ENCODE measurements at places on chromosomes 4 and X. TPM values are rescaled to one million over a fixed set of nuclear protein-coding genes. Genes with fewer than 3 reads are reported as not detected.

The DGAT2L6 gene
- total RNA-seq = not detected

The ARR3 gene
- total RNA-seq = not detected

GRCh38 chr4:88792268-88792781, 94.7 kb upstream of the NAP1L5 start:
- no peaks in the 10 kb centered on the region for H3K27me3 ChIP-seq
- H3K4me3 ChIP-seq = no peak overlapping the region
- H3K4me1 ChIP-seq = peaks cover 11% of the 10 kb centered on the region

GRCh38 chr4:74117024-74117534, 18.1 kb upstream of the CXCL2 start:
- H3K4me3 ChIP-seq = no peak overlapping the region
- no peaks in the 10 kb centered on the region for H3K27me3 ChIP-seq
- H3K36me3 ChIP-seq = no peaks in the 10 kb centered on the region
- DNase-seq = peak; percentile 50
- peaks cover 24% of the 10 kb centered on the region for H3K4me1 ChIP-seq

GRCh38 chr4:1033840-1034551, 22.6 kb downstream of the FGFRL1 start:
- no peaks in the 10 kb centered on the region for H3K36me3 ChIP-seq
- H3K27me3 ChIP-seq = peaks cover 48% of the 10 kb centered on the region
- H3K4me3 ChIP-seq = peak overlapping the region; percentile 20
- no peak for DNase-seq
- H3K27ac ChIP-seq = no peak overlapping the region

DNA sequence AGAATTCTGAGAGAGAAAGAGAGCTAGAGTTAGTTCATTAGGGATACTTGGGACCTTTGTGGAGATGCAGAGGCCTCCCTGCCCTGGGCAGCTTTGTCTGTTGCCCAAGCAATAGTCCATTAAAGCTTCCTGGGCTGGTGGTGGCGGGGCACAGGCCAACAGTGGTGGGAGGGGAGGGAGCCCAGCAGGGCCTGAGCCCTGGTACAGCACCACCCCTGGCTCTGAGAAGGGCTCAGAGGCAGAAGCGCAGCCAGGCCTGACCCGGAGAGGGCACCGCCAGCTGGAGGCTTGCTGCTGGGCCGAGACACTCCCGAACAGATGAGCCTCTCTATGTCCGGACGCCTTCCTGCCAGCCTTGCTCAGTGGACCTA, 65.3 kb downstream of the EFNB1 start:
- H3K4me3 ChIP-seq = peak overlapping the region; percentile 32
- no peak for DNase-seq
- peak overlapping the region; percentile 81 for H3K27ac ChIP-seq
- H3K4me1 ChIP-seq = peaks cover 13% of the 10 kb centered on the region

- H3K36me3 ChIP-seq = no peaks in the 10 kb centered on the region
- no peaks in the 10 kb centered on the region for H3K4me1 ChIP-seq
- no peak for DNase-seq
Measured at GRCh38 chr4:142065086-142065647, 428.8 kb downstream of the IL15 start.

The TREX2 gene
- total RNA-seq = 0.80 TPM

DNA sequence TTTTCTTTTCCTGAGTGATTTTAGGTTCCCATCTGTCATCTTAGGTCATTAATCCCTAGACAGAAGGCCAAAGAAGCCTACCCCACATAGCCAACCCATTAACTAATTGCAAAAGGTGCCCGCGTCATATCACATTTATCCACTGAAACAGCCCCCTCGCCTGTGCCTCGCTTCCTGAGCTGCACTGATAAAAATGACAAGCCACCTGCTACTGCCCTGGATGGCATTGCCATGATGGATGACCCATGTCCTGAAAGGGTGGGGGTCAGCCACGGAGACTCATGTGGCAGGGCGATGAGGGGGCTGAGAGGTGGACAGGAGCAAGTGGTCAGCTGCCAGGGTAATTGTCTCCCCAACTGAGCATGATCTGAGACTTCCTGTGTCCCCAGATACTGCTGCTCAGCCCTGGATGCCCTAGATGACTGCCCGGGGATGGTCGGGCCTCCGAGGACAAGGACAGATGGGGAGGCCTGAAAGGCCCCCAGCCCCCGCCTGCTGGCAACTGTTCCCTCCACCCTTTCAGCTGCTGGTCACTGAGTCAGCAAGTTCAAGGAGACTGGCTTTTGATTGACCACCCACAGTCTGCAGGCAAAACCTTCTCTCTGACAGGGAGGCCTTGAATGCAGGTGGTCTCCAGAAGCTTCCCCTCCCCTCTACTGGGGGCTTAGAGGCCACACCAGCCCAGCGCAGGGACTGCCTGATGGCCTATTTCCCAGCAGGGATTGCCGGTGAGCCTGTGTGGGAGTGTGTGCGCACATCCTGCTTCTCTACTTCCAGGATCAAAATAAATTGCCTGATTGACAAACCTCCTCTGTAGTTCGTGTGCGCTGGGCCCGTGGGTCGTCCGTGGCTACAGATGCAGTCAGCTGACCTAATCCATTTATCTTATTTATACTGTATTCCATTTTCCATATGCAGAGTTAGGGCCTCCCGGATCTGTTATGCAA, 496.3 kb downstream of the BCOR start:
- no peaks in the 10 kb centered on the region for H3K4me1 ChIP-seq
- no peaks in the 10 kb centered on the region for H3K27me3 ChIP-seq
- no peak overlapping the region for H3K27ac ChIP-seq
- DNase-seq = no peak

The CSAG1 gene
- total RNA-seq = not detected

DNA sequence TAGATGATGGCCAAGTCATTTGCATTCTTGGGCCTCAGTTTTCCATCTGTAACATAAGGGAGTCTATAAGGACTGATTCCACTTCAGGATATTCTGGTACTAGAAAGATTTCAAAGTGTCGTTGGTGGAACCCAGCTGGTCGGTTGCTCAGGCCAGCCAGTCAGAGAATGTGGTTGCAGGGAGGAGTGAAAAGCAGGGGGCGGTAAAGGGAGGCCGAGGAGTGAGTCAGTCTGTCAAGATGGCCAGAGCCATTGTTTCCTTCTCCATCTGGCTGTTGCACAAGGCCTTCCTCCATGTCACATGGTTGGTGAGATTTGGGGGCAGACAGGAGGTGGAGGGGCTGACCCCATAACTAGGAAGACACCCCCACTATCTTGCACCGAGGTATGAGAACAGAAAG, 38.2 kb downstream of the STARD8 start:
- peak overlapping the region; percentile 53 for H3K4me3 ChIP-seq
- H3K36me3 ChIP-seq = no peaks in the 10 kb centered on the region
- H3K4me1 ChIP-seq = peaks cover 24% of the 10 kb centered on the region
- no peaks in the 10 kb centered on the region for H3K27me3 ChIP-seq

DNA sequence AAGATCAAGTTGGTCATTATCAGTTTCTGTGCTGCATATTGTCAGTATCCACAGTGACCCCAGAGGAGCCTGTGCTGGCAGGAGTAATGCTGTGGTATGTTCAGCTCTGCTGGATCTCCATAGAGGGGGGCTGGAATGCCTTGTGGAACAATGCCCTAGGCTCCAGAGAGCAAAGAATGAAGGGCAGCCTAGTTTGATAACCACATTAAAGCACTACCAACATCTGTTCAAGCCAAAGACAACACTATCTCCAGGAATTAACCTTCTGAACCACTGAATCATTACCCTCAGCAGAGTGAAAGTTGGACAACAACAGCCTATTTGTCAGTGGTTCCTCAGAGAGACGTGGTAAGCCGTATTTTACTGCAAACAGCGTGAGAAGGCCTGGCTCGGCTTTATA, 192.3 kb upstream of the CXorf66 start:
- H3K36me3 ChIP-seq = no peaks in the 10 kb centered on the region
- H3K4me1 ChIP-seq = no peaks in the 10 kb centered on the region
- no peak for DNase-seq
- no peak overlapping the region for H3K4me3 ChIP-seq

DNA sequence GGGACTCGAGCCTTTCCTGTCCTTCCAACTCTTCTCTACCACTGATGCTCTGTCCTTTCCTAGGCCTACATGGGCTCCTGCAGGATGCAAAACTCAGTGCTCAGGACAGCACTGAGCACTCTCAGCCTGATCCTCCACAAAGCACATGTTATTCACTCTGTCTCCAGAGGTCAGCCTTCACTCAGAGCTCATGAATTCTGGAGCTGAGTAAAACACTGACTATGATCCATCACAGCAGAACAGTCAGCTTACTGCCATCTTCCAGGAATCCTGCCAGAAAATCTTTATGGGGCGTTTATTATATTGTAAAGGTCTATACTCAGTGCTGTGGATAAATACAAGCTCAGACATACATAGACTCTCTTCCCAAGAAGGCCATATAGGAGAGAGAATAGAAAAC, 121.5 kb upstream of the CPEB2 start:
- peaks cover 14% of the 10 kb centered on the region for H3K4me1 ChIP-seq
- no peaks in the 10 kb centered on the region for H3K27me3 ChIP-seq
- no peak overlapping the region for H3K4me3 ChIP-seq
- DNase-seq = no peak
- H3K36me3 ChIP-seq = no peaks in the 10 kb centered on the region

- H3K27me3 ChIP-seq = no peaks in the 10 kb centered on the region
- H3K4me1 ChIP-seq = no peaks in the 10 kb centered on the region
- no peak overlapping the region for H3K4me3 ChIP-seq
- no peak overlapping the region for H3K27ac ChIP-seq
- H3K36me3 ChIP-seq = no peaks in the 10 kb centered on the region
- DNase-seq = no peak
Measured at GRCh38 chr4:81607950-81608349, 136.2 kb upstream of the RASGEF1B start.

- peaks cover 6% of the 10 kb centered on the region for H3K27me3 ChIP-seq
- H3K27ac ChIP-seq = no peak overlapping the region
- no peak for DNase-seq
- H3K4me1 ChIP-seq = no peaks in the 10 kb centered on the region
Measured at GRCh38 chrX:133985967-133986683, 731 bp upstream of the GPC3 start.

GRCh38 chr4:150136481-150136880, 58.2 kb downstream of the DCLK2 start:
- no peak for DNase-seq
- no peaks in the 10 kb centered on the region for H3K36me3 ChIP-seq

DNA sequence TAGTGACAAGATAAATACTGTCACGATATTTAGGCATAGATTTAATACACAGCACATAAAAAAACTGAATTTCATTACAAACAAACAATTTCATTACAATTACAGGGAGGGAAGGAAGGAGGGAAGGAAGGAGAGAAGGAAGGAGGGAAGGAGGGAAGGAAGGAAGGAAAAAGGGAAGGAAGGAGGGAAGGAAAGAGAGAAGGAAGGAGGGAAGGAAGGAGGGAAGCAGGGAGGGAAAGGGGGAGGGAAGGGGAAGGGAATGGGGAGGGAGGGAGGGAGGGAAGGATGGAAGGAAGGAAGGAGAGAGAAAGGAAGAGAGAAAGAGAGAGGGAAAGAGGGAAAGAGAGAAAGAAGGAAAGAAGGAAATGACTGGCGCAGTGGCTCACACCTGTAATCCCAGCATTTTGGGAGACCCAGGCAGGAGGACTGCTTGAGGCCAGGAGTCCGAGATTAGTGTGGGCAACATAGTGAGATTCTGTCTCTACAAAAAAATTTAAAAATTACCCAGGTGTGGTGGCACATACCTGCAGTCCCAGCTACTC, 64.6 kb downstream of the FBXW7 start:
- H3K27me3 ChIP-seq = no peaks in the 10 kb centered on the region
- H3K36me3 ChIP-seq = no peaks in the 10 kb centered on the region
- H3K4me3 ChIP-seq = no peak overlapping the region
- DNase-seq = no peak
- no peak overlapping the region for H3K27ac ChIP-seq
- H3K4me1 ChIP-seq = no peaks in the 10 kb centered on the region

The MGAT4D gene
- not detected for total RNA-seq

GRCh38 chrX:51148848-51149247, 183.8 kb upstream of the NUDT10 start:
- H3K27me3 ChIP-seq = no peaks in the 10 kb centered on the region
- no peaks in the 10 kb centered on the region for H3K4me1 ChIP-seq
- H3K36me3 ChIP-seq = no peaks in the 10 kb centered on the region
- H3K27ac ChIP-seq = no peak overlapping the region
- H3K4me3 ChIP-seq = no peak overlapping the region

GRCh38 chr4:184099535-184099966, 118.1 kb downstream of the ENPP6 start:
- no peaks in the 10 kb centered on the region for H3K27me3 ChIP-seq
- no peaks in the 10 kb centered on the region for H3K36me3 ChIP-seq

- DNase-seq = no peak
- H3K4me1 ChIP-seq = peaks cover 7% of the 10 kb centered on the region
- no peak overlapping the region for H3K4me3 ChIP-seq
- peaks cover 23% of the 10 kb centered on the region for H3K27me3 ChIP-seq
Measured at GRCh38 chr4:133157460-133158160, 8.5 kb downstream of the PCDH10 start.

DNA sequence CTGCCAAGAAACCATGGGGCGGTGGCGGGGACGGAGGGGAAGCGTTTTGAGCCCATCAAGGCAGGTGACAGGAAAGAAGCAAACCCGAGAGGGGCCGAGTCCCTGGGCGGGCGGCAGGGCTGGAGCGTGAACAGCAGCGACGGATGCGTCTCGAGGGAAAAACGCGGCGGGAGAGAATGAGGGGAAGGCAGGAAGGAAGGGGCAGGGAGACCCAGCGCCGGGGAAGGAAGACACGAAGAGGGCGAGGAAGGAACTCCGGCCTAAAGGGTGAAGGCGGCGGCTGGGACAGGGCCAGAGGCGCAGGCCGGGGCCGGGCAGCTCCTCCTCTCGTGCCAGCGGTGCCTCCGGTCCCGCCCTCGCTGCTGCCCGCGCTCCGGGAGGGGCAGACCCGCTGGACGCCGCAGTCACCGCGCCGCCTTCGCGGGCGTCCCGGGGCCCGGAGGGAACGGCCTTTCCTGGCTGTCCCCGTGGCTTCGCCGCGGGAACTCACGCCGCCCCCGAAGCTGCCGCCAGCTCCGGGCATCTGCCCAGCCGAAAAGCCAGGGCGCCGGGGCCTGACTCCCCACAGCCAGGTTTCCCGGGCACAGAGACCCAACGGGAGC, 751 bp upstream of the RGS12 start:
- peak; percentile 82 for DNase-seq
- peaks cover 26% of the 10 kb centered on the region for H3K4me1 ChIP-seq
- peak overlapping the region; percentile 93 for H3K27ac ChIP-seq

The MAGEA8 gene
- not detected for total RNA-seq

The CD99 gene
- total RNA-seq = 249 TPM

GRCh38 chr4:99100876-99101275, 12.3 kb upstream of the ADH5 start:
- H3K4me3 ChIP-seq = no peak overlapping the region
- DNase-seq = no peak
- no peaks in the 10 kb centered on the region for H3K4me1 ChIP-seq
- H3K27me3 ChIP-seq = no peaks in the 10 kb centered on the region

GRCh38 chrX:16903274-16904022, 33.3 kb upstream of the RBBP7 start:
- H3K27me3 ChIP-seq = no peaks in the 10 kb centered on the region
- no peak overlapping the region for H3K4me3 ChIP-seq
- no peaks in the 10 kb centered on the region for H3K36me3 ChIP-seq
- H3K27ac ChIP-seq = no peak overlapping the region
- no peak for DNase-seq

The STOX2 gene
- 12.8 TPM for total RNA-seq

Data from lower lobe of right lung (tissue), 2 donors.